Fibroblast of skin of right biceps (primary cell): ENCODE measurements at places on chromosomes 6 and 20.

- peak; percentile 82 for DNase-seq
Observed at GRCh38 chr6:43075670-43076463, at the start of gene PTK7. Gene PTK7 (plus strand): TSS chr6:43076314. CDS start chr6:43076489, 175 bp downstream.

DNA sequence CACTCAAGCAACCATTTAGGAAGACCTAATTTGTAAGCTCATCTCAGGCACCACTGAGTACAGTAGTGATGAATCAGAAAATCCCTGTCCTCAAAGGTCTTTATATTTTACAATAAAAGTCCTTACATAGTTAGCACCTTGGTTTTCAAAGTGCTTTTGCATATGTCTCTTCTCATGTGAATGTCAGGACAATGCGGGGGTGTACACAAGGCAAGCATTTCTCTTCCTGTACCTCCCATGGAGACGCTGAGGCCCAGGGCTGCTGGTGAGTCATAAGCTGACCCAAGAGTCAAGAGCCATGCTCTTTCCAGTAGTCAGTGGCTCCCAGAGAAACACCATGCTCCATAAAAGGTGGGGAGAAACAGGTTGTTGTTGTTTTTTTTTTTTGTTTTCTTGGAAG lies 174.0 kb downstream of the GJA10 start:
- peak; percentile 87 for DNase-seq

GRCh38 chr6:24188578-24189080 lies 62.6 kb downstream of the NRSN1 start:
- DNase-seq: no peak

- DNase-seq: peak; percentile 19
Observed at GRCh38 chr20:35146299-35146919, 727 bp downstream of the EDEM2 start.

- no peak for DNase-seq
Observed at GRCh38 chr6:126667071-126667470, 327.2 kb downstream of the CENPW start.

GRCh38 chr6:5556011-5556410 lies 294.7 kb downstream of the FARS2 start:
- no peak for DNase-seq

DNA sequence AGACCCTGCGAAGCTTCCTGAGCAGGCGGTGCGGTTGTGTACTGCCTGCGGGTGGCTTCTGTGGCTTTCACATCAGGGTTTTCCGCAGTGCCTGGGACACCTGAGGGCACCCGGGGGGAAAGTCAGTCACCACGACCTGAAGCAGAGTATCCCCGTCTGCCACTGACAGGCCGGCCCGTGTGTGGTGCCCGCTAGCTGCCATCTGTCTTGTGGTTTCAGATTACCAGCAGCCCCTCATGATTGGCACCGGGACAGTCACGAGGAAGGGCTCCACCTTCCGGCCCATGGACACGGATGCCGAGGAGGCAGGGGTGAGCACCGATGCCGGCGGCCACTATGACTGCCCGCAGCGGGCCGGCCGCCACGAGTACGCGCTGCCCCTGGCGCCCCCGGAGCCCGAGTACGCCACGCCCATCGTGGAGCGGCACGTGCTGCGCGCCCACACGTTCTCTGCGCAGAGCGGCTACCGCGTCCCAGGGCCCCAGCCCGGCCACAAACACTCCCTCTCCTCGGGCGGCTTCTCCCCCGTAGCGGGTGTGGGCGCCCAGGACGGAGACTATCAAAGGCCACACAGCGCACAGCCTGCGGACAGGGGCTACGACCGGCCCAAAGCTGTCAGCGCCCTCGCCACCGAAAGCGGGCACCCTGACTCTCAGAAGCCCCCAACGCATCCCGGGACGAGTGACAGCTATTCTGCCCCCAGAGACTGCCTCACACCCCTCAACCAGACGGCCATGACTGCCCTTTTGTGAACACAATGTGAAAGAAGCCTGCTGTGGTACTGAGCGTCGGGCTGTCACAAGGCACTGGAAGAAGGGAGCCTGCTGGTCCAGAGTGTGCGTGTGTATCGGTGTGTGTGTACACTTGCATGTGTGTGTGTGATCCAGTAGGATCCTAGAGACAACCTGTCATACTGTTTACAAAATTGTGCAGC lies 54.4 kb downstream of the GOPC start:
- peak; percentile 43 for DNase-seq

DNA sequence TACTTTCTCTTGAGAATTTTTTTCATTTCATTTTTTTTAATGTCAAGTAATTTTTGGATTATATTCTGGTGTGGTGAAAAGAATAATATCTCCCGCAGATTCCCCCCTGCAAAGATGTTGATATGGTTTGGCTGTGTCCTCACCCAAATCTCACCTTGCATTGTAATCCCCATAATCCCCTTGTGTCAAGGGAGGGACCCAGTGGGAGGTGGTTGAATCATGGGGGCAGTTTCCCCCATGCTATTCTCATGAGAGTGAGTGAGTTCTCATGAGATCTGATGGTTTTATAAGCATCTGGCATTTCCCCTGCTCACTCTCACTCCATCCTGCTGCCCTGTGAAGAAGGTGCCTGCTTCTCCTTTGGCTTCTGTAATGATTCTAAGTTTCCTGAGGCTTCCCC lies 58.7 kb upstream of the PMEPA1 start:
- DNase-seq: no peak

- no peak for DNase-seq
Observed at GRCh38 chr20:31862506-31862905, 7.8 kb downstream of the DUSP15 start.

- peak; percentile 57 for DNase-seq
Observed at GRCh38 chr6:36839749-36840431, 646 bp upstream of the CPNE5 start.

DNA sequence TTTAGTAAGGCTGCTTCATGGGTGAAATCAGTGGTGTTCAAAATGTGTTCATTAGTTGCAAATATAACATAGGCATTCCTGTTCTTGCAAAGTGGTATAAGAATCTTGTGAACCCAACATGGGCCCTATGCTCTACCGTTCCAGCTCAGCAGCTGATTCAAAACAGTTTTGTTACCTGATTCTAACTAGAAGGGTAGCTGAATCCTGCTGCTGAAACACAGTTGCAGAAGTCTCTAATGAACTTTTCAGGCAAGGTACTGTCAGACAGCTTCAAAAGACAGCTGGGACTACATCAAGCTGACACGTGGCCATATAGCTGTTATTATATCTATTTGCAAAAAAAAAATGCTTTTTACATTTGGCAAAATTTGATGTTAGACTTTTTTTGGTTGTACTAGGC lies 22.7 kb downstream of the THEMIS start:
- no peak for DNase-seq

DNA sequence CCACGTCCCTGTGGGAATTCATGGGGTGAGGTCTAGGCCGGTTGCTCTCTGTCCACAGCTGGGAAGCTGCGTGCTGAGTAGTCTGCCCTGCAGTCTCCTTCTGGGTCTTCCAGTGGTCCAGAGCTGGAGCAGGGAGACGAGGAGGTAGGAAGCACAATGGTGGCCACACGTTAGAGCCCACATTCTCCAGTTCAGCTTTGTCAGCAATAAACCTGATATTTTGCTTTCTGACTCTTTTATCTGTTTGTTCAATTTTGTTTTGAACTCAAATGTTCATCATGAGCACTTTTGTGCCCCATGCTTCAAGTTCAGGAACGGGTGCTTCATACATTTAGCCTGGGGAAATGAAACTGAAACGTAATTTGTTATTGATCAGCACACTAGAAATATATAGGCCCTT lies 21.3 kb downstream of the FNDC1 start:
- no peak for DNase-seq
